Cardiac muscle cell (in vitro differentiated cells and primary cell): ENCODE measurements at places on chromosomes 1 and 21. TPM values are rescaled to one million over a fixed set of nuclear protein-coding genes. Genes with fewer than 3 reads are reported as not detected.

SH2D1B gene
- total RNA-seq: 0.06 TPM in 1 of 2 replicates, not detected in the other

DNA sequence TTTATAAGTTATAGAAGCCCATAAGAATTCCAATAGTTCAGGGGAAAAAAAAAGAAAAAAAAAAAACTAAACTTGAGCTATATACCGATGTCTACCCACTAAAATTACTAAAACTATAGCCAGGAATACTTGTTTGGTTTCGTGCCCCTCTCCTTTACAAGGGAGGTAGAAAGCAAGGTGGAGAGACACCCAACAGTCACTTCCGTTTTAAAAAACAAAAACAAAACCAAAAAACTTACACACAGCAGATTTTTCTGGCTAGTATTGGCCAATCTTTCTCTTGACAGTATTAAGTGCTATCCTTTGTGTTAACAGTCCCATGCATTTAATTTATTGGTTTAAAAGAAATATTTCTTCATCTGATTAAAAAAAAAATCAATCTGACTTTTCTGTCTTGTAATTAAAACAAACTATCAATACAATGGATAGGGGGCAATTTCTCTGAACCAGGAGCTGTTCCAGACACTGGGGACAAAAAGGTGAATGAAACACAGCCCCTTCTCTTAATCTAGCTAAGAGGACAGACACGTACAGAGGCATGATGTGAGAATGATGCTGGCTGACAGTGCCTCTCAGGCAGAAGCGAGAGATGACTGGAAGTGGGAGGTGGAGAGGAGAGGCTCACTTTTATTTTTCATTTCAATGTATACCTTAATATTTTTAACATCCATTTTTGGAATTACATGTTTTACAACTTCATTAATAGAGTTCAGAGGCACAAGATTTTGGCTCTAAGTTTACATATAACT is 214.8 kb downstream of the RERE start:
- DNase-seq: no peak

- peak; percentile 73 for DNase-seq
These were observed 2.9 kb downstream of the IFI6 start for GRCh38 chr1:27668808-27669723.

DNA sequence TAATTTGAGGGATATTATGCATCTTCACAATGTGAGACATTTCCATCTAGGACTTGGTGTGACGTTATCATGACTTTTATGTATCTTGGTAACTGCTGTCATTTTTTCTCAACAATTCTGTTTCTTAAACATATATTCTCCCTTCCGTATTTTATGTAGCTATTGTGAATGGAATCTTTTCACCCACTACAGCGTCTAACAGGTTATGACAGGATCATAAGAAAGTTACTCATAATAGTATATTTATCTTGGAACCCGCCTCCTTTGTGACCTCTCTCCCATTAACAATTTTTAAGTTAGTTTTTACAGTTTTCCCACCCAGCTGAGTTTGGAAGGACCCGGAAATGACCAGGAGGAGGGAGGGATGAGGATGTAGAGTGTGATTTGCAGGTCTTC is 6.8 kb upstream of the DMRTA2 start:
- no peak for DNase-seq

DNA sequence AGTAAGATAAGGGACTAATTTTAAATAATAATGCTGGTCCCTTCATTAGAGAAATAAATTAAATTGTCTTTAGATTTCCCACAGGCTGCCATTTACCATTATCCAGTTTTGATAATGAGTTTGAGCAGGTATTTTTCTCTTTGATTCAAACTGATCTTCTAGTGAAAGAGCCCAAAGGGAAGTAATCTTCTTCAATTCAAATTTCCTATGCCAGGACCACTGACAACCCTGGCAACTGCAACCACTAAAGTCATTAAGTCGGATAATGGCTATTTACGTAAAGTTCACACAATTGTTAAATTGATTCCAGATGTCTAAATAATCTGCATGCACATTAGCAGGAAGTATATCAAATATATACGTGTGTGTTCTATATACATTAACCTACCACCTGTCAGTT is 399.3 kb downstream of the PTPRC start:
- no peak for DNase-seq

- peak; percentile 43 for DNase-seq
These were observed 507.1 kb upstream of the ZRANB2 start for GRCh38 chr1:71587961-71588360.

GRCh38 chr1:12548973-12549459 is 69.0 kb downstream of the DHRS3 start:
- DNase-seq: no peak

GRCh38 chr1:63119575-63120155 is 202.7 kb upstream of the FOXD3 start:
- no peak for DNase-seq

GRCh38 chr1:94798054-94798453 is 22.1 kb upstream of the SLC44A3 start:
- DNase-seq: no peak

FMO2 gene
- not detected in 2 replicates for total RNA-seq

GUCA2B gene
- total RNA-seq: not detected in 2 replicates

- DNase-seq: no peak
These were observed 7.8 kb downstream of the STK40 start for GRCh38 chr1:36377791-36378492.

- no peak for DNase-seq
These were observed 51.0 kb downstream of the COL18A1 start for GRCh38 chr21:45455674-45456583.

- no peak for DNase-seq
These were observed 9.0 kb upstream of the RBM8A start for GRCh38 chr1:145936247-145936646.

DNA sequence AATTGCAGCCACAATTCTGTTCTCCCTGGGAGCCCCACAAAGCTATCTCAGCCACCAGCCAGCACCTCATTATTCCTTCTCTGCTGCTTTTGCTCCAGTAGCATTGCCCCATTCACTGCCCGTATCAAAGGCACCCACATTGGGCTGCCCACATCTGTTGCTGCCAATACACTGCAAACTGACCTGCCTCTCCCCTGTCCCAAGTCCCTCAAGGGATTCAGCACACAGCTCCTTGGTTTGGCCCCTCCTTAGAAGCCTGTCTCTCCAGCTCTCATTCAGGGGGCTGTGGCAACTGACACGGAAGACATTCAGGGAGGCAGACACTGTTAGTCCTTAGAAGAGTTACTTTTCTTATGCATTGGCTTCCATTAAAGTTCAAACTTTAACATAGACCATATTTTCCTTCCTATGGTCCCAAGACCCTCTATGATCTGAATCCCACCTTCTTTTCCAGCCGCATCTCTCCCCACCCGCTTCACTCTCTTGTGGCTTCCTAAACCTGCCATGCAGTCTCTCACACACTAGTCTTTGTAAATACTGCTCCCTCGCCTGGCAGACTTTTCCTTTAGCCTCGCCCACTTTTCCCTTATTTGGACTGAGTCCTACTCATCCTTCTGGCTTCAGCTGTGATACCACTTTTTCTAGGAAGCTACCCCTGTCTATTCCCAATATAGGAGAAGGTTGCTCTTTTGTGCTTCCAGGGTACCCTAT is 19.3 kb upstream of the KLHDC8A start:
- peak; percentile 63 for DNase-seq

CYP4B1 gene
- total RNA-seq: not detected in 2 replicates

KRTAP23-1 gene
- total RNA-seq: not detected in 2 replicates

DNA sequence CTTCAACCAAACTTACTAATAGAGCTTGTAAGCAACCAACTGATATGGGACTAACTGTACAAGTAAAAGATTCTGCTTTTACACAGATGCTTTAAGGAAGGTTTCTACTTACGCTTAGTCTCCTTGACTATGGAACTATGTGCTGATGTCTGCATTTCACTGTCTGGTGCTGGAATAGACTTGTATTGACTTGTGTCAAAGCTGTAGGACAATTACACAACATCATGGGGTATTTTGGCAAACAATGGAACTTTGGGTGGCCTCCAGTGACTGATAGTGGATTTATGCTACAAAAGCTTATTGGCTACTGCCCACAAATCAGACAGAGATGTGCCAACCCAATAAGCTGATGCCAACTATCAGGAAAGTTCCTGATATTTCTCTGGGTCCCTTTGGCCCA is 10.6 kb downstream of the CBR1 start:
- DNase-seq: no peak

DNA sequence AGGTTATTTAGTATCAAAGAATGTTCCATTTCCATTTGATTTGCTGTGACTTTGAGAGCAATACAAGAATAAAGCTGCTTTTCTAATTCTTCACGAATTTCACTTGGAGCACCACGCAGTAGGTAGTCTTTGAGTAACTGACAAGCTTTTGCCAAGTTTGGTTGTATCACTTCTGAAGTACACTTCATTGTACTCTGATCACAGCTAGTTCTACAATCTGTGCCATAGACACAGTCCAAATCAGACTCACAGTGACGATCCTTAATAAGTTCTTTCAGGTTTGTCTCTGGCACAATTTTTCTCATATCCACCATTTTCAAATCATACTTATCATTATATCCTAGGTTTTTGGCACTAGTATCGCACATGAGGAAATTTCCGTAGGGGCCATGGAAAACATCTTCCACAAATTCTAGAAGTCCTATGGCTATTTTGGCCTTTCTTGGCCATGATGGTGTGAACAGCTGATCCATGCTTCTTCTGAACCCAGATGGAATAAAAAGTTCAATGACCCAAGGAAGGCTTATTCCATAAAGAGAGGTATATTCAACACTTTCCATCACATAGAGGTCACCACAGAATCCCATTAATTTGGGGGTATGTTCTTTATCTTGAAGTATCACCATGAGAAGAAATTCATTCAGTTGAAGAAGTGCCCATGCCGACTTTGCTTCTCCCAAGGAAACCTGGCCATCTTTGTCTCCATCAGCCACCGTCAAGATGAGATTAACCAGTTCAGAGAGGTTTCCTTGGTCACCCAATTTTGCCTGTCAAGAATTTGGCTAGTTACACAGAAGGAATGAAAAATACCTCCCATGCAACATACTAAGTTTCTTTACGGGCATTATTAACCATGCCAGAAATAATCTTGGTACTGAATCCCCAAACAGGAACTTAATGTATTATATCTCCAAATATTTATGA is 11.9 kb downstream of the RPL5 start:
- DNase-seq: no peak
